ENCODE measurements at places on chromosomes 5 and 9.
A peak's percentile ranks its signal among the peaks of the same experiment; 100 is the strongest.

- DNase-seq, result no peak
These were observed 60.3 kb upstream of the NEK6 start for GRCh38 chr9:124197177-124198095.

GRCh38 chr5:89566340-89566739 lies 683.4 kb upstream of the MEF2C start:
- no peak for DNase-seq

DNA sequence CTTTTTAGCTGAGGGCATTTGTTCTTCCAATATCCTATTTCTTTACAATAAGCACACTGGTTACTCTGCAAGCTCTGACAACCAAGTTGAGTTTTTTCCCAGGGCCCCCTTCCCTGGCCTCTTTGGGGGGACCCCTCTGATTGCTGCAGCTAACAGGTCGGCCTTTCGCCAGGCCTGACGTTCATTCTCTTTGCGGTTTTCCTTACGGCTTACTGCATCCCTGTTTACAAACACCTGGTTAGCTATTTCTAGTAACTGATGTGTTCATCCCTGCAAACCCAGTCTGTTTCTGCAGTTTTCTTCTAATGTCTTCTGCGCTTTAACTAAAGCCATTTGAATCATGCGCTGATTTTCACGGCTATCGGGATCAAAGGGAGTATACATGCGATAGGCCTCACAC lies 37.5 kb upstream of the PPP1R26 start:
- no peak for DNase-seq

GRCh38 chr5:139839918-139840317 lies 44.3 kb downstream of the PSD2 start:
- DNase-seq, result no peak

- DNase-seq, result no peak
These were observed 14.9 kb downstream of the CHD1 start for GRCh38 chr5:98913911-98914310.

DNA sequence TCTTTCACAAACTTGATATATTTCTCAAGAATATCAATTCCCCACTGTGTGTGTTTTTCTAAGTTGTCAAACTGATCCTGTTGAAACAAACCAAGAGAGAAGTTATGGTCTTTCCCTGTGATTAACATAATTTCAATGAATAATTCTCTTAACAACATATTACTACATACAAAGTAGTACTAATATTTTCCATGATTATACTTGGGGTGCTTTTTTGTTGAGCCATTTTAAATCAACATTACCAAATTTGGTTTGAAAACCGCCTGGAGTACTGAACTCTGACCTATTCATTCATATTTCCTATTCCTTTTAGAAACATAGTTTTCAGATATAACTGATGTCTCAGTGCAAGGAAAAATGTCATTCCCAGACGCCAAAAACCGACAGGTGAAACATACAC lies 48.1 kb downstream of the FNBP1 start:
- peak; percentile 39 for DNase-seq

DNA sequence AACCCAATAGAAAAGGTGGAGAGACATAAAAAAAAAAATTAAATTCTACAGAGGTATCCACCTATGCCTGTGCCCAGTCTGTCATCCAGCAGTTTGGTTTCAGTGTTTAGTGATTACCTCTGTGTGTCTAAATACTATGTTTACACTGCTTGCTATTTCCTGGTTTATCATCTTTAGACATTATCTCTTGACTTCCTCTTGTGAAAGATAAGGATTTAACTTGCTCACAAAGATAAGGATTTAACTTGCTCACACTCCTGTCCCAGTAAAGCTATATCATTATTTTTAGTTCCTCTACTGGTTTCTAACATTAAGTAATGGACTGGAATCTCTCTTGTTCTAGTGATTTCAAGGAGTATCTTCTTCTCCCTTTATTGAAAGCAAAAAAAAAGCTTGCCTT lies 53.9 kb upstream of the ZFR start:
- DNase-seq, result no peak

DNA sequence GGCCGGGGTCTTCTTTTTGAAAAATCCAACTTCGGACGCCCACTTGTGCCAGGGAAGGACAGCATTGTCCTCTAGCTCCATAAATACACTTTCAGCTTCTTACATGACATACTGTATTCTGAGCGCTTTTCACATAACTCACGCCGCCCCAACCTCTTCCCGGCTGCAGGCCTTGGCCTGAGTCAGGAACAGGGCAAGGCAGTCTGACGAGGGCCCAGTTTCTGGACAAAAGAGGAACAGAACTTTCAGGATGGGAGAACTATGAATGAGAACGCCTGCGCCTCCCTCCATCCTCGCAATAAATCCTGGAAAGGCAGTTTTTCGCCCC lies 650 bp downstream of the DCTN4 start:
- DNase-seq, result no peak

GRCh38 chr5:165495829-165496380 lies 1990.5 kb downstream of the MAT2B start:
- peak; percentile 61 for DNase-seq

DNA sequence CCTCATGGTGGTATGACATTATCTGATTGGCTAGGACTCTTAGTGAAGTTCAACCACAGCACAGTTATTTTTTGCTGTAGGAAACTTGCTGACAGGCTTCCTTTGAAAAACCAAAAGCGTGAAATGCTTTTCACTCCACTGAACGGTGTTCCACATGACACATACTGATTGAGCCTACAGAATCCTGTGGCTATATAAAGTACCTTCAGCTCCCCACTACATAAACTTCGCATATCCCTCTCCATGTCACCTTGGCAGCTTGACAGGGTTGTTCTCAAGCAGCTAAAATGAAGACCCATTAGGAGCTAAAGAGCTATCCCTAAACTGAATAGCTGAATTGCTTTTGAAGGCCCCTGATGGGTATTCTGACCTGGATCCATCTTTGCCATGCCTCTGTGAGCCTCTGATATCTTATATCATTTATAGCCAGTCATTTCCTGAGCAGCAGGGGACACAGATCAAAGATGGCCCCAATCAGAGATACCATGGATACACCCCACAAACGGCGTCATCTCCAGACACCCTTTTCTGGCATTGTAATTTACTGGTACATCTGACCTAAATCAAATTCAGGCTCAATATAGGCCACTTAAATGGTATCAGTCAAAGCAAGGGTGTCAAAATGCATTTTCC lies 91.5 kb downstream of the APBA1 start:
- DNase-seq, result no peak

DNA sequence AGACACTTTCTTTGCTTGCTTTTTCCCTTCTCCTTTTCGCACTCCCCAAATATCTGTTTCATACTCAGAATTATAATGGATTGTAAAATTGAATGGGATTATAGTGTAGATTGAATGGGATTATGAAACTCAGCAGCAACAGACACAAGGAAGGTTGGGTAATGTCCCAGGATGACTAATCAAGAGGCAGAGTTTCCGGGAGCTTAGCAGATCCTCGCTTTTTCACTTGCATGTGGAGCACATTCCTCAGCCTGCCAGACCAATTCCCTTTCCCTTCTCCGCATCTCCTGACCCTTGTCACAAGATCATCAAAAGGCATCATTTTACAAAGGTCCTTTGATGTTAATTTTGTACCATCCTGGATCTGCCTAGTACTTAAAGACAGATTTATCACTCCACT lies 55.1 kb upstream of the SLC1A1 start:
- peak; percentile 81 for DNase-seq

DNA sequence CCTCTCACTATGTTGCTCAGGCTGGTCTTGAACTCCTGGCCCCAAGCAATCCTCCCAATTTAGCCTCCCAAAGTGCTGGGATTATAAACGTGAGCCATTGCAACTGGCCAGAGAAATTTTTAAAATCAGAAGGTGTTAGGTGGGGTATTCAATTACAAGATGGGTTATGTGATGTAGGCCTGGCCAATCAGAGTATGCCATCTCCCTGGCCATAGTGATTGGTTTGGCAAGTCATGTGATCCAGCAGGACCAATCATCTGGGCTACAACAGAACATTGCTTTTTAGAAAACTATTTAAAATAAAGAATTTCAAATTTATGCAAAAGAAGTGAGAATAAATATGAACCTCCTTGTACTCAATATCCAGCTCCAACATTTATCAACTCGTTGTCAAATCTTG lies 22.4 kb downstream of the NMRK1 start:
- DNase-seq, result no peak

GRCh38 chr5:55897905-55898304 lies 46.7 kb downstream of the IL31RA start:
- peak; percentile 97 for DNase-seq
